ENCODE measurements at places on chromosomes 13 and 19. TPM values are rescaled to one million over a fixed set of nuclear protein-coding genes. Genes with fewer than 3 reads are reported as not detected.

DNA sequence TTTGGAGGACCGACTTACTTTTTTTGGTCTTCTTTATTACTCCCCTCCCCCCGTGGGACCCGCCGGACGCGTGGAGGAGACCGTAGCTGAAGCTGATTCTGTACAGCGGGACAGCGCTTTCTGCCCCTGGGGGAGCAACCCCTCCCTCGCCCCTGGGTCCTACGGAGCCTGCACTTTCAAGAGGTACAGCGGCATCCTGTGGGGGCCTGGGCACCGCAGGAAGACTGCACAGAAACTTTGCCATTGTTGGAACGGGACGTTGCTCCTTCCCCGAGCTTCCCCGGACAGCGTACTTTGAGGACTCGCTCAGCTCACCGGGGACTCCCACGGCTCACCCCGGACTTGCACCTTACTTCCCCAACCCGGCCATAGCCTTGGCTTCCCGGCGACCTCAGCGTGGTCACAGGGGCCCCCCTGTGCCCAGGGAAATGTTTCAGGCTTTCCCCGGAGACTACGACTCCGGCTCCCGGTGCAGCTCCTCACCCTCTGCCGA is 409 bp downstream of the FOSB start:
- no peak for DNase-seq

GRCh38 chr19:4368128-4368820 is 24.9 kb downstream of the MPND start:
- DNase-seq, result no peak

DNA sequence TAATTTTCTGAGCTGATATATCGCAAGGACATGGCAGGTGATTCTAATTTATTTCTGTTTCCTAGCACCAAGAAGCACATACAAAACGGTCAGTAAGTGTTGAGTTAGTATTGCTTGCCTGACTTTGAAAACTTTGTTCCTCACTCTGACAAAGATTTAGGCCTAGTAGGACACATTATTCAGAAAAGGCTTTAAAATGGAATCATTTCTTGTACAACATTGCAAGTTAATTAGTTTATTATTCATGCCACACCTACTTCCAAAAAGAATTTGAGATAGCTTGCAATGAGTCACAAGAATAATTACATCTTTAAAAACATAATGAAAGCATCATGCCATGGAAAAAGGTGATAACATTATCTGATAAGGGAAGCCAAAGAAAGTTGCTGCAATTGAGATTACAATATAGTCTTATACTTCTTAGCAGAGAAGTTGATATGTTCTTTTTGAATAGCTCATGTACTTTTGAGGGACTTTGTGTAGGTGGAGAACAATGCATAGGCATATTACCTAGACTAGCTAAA is 474.2 kb downstream of the KLF5 start:
- no peak for DNase-seq

DNA sequence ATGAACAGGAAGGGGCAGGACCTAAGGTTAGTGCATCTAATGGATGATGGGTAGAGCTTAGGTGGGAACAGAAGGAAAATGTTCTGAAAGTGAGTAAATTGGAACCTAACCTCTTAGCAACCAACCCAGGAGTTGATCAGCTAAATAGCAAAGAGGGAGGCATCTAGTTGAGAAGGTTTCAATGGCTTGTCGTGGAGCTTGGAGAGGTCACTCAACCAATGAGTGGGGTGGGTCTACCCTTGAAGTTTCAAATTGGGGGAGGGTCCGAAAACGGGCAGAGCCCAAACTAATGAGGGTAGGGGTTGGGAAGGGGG is 5.7 kb upstream of the SHKBP1 start:
- DNase-seq, result no peak

Gene DEDD2
- 17.8 TPM for total RNA-seq

Gene B3GNT8
- 1.3 TPM for total RNA-seq

DNA sequence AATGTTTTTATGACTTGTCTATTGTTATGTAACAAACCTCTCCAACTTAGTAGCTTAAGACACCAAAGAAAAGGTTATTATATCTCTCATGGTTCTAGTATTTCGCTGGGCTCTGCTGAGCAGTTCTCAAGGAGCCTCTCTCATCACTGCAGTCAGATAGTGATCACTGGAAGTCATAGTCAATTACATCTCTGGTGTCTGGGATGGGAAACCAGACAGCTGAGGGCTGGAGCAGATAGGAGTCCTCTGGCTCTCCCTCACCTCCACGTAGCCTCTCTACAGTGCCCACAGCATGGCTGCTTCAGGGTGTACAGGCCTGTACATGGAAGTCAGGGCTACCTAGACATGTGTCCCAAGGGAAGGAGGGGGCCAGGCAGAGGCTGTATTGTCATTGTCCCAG is 507.5 kb downstream of the MYO16 start:
- DNase-seq, result no peak

DNA sequence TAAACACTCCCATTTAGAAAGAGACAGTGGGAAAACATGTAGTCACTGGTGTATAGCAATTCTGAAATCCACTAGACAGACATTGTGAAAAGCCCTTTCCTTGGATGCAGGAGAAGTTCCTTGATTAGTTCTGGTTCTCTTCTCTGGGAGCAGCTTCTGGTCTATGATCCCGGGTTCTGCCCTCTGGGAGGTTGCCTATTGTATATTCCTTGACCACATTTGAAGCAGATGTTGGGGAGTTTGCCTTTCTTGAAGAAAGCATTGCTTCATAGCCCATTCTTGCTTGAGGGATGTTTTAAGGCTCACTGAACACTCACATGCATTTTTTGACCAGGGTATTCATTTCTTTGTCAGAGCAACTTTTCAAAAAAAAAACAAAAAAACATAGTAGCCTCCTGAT is 211.9 kb downstream of the NDFIP2 start:
- DNase-seq, result no peak

DNA sequence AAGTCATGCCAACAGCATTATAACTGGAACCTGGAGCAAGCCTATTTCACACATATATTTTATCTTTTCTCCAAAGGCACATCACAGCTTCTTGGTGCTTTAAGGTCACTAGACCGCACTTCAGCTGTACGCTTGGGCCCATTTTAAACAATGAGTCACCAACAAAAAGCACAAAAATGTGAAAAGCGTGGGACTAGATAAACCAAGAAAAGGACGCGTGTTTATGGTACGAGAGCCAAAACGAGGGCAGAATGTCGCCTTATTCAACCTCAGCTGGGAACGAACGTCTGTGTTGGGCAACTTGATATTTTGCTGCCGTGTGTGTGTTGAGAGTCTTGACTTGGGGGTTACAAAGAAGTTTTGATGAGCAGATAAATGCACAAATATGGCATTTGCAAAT is 9.2 kb upstream of the EHD2 start:
- DNase-seq, result peak; percentile 91

- no peak for DNase-seq
Observed at GRCh38 chr13:75801388-75801945, 165.3 kb downstream of the LMO7 start.

Gene ZNF555
- total RNA-seq, result 4.6 TPM

DNA sequence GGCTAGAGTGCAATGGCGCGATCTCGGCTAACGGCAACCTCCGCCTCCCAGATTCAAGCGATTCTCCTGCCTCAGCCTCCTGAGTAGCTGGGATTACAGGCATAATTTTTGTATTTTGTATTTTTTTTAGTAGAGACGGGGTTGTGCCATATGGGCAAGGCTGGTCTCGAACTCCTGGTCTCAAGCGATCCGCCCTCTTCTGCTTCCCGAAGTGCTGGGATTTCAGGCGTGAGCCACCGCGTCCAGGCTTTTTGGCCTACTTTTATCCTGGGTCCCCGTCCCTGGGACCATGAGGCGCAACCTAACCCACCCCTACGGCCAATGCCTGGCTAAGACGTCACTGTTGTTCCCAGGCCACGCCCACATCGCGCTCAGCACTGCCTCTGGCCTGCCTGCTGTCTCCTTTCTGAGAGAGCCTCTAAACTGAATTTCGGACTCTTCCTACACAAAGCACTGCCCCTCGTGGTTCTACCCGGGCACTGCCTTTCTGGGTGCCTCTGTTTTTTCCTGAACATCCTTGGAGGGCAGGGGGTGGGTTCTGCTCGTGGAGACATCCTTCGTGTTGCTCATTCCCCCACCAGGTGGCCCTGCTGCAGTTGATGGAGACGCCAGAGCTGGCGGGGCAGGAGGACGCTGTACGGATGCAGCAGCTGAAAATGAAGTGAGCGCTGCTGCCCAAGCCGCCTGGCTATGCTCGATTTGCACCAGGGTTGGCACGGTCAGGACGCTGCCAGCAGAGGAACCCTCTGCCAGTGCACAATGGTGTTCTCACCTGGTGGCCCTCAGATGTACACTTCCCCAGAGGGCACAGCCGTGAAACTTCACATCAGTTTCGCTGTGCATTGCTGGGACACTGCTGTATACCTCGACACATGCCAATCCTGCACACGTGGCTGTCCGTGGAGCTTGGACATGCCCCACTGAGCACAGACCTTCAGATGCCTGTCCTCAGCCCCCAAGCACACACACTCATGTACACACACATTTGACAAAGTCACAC is 2.0 kb downstream of the REX1BD start:
- peak; percentile 47 for DNase-seq
